ENCODE measurements at places on chromosomes 4 and X. TPM values are rescaled to one million over a fixed set of nuclear protein-coding genes. Genes with fewer than 3 reads are reported as not detected.
A peak's percentile ranks its signal among the peaks of the same experiment; 100 is the strongest.

DNA sequence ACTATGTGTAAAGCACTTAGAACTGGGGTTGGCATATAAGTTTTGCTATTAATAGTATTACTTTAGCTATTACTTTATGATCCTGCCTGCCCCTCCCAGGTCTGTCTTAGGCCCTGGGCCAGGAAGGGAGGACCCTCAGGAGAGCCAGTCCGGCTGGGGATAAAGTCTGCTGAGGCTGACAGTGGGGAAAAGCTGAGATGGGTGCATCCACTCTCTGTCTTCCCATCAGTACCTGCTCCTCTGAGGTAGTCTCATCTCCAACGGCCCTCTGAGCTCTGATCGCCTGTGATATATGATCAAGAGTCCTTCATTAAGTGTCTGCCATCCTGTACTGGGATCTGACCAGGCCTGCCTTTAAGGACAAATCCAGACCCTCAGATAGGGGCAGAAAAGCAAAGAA lies 156.5 kb upstream of the PJA1 start:
- H3K27me3 ChIP-seq, result no peaks in the 10 kb centered on the region
- no peaks in the 10 kb centered on the region for H3K36me3 ChIP-seq
- no peak overlapping the region for H3K4me3 ChIP-seq
- no peaks in the 10 kb centered on the region for H3K4me1 ChIP-seq

GRCh38 chrX:97740044-97740443 lies 856.3 kb downstream of the RPA4 start:
- no peak overlapping the region for H3K27ac ChIP-seq
- H3K4me3 ChIP-seq, result no peak overlapping the region
- H3K27me3 ChIP-seq, result no peaks in the 10 kb centered on the region
- no peaks in the 10 kb centered on the region for H3K4me1 ChIP-seq
- no peaks in the 10 kb centered on the region for H3K36me3 ChIP-seq

DNA sequence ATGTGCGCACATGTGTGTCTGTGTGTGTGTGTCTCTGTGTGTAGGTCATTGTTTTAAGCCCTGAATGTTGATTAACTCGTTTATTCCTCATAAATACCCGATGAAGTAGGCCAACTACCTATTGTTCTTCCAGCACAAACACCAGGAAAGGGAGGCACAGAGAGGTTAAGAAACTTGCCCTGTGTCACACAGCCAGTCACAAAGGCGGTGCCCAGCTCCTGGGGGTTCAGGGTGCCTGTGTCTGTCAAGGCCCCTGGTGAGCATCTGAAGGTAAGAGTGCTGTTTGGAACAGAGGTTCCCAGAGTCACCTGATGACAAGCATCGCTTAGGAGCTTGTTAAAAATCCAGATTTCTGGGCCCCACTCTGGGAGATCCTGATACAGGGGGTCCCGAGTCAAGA lies 18.0 kb upstream of the SH3TC1 start:
- DNase-seq, result no peak
- H3K4me1 ChIP-seq, result no peaks in the 10 kb centered on the region
- H3K27me3 ChIP-seq, result no peaks in the 10 kb centered on the region
- no peak overlapping the region for H3K27ac ChIP-seq
- no peak overlapping the region for H3K4me3 ChIP-seq

DNA sequence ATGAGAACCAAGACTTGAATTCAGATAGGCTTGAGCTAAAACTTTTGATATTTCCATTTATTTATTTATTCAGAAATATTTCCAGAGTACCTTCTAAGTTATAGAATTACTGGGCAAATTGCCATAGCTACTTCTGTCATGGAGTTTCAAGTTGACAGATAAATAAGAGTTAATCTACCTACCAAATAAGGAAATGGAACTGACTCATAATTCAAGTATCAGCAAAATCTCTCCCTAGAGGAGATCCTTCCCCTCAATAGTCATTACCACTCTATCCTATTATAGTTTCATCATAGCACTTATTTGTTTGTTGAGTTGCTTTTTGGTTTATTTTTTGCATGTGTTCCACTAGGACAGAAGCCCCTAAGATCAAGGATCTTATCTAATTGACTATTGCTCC lies 48.8 kb upstream of the CCSER1 start:
- DNase-seq, result no peak
- H3K4me3 ChIP-seq, result no peak overlapping the region
- no peaks in the 10 kb centered on the region for H3K36me3 ChIP-seq
- H3K27me3 ChIP-seq, result no peaks in the 10 kb centered on the region
- no peaks in the 10 kb centered on the region for H3K4me1 ChIP-seq

- no peak for DNase-seq
- H3K36me3 ChIP-seq, result no peaks in the 10 kb centered on the region
- H3K4me1 ChIP-seq, result no peaks in the 10 kb centered on the region
- H3K27ac ChIP-seq, result no peak overlapping the region
- H3K27me3 ChIP-seq, result no peaks in the 10 kb centered on the region
- no peak overlapping the region for H3K4me3 ChIP-seq
Measured at GRCh38 chr4:107857741-107858140, 33.0 kb downstream of the SGMS2 start.

MFAP3L gene
- total RNA-seq, result 2.0 TPM

DNA sequence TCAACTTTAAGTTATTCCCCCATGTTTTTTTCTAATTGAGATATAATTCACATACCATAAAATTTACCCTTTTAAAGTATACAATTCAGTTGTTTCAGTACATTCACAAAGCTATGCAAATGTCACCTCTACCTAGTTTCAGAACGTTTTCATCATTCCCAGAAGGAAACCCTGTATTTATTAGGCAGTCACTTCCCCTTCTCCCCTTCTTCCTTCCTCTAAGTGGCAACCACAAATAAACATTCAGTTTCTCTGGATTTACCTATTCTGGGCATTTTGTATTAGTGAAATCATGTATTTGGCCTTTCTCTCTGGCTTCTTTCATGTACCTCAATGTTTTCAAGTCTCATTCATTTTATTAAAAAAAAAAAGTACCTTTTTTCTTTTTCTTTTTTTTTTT lies 101.9 kb downstream of the TET2 start:
- no peak overlapping the region for H3K4me3 ChIP-seq
- no peak overlapping the region for H3K27ac ChIP-seq
- no peaks in the 10 kb centered on the region for H3K27me3 ChIP-seq
- no peaks in the 10 kb centered on the region for H3K36me3 ChIP-seq

- no peaks in the 10 kb centered on the region for H3K4me1 ChIP-seq
- H3K27ac ChIP-seq, result no peak overlapping the region
- DNase-seq, result no peak
- H3K27me3 ChIP-seq, result no peaks in the 10 kb centered on the region
Measured at GRCh38 chr4:165682611-165683010, 190.4 kb upstream of the TLL1 start.

CXCL11 gene
- 2.2 TPM for total RNA-seq

TMEM175 gene
- 14.0 TPM for total RNA-seq

GRCh38 chrX:13547671-13548070 lies 21.7 kb upstream of the EGFL6 start:
- DNase-seq, result no peak
- no peaks in the 10 kb centered on the region for H3K4me1 ChIP-seq
- no peaks in the 10 kb centered on the region for H3K36me3 ChIP-seq
- no peaks in the 10 kb centered on the region for H3K27me3 ChIP-seq
- H3K27ac ChIP-seq, result no peak overlapping the region
- no peak overlapping the region for H3K4me3 ChIP-seq

GRCh38 chr4:105807496-105807895 lies 87.8 kb upstream of the NPNT start:
- H3K36me3 ChIP-seq, result no peaks in the 10 kb centered on the region
- H3K27ac ChIP-seq, result no peak overlapping the region
- no peak for DNase-seq
- no peaks in the 10 kb centered on the region for H3K27me3 ChIP-seq
- no peak overlapping the region for H3K4me3 ChIP-seq

DNA sequence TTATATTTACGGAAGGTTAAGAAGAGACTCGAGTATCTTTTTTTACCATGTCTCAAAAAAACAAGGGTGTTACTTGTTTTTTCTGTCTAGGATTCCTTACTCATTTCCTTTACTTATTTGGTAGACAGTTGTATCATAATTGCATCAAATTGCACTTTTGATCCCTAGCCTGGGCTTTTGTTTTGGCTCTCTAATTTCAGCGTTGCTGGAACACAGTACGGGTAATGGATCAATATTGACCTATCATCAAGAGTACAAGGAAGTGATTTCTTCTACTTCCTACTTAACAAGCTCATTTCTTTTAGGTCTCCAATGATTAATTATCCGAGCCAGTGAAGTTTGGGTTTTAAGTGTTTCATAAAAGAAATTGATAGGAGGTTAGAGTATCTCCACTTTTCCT lies 16.8 kb downstream of the AIMP1 start:
- H3K27me3 ChIP-seq, result no peaks in the 10 kb centered on the region
- H3K4me3 ChIP-seq, result no peak overlapping the region
- H3K36me3 ChIP-seq, result peaks cover 7% of the 10 kb centered on the region
- no peak for DNase-seq
- H3K4me1 ChIP-seq, result no peaks in the 10 kb centered on the region

- no peaks in the 10 kb centered on the region for H3K27me3 ChIP-seq
- no peaks in the 10 kb centered on the region for H3K4me1 ChIP-seq
- no peaks in the 10 kb centered on the region for H3K36me3 ChIP-seq
- no peak overlapping the region for H3K4me3 ChIP-seq
Measured at GRCh38 chr4:170110285-170110672, 20.5 kb upstream of the AADAT start.

- no peak overlapping the region for H3K4me3 ChIP-seq
- no peaks in the 10 kb centered on the region for H3K27me3 ChIP-seq
Measured at GRCh38 chrX:119682019-119682989, 10.7 kb downstream of the SEPTIN6 start.

WDR13 gene
- 107 TPM for total RNA-seq

PGRMC2 gene
- total RNA-seq, result 40.6 TPM

CFAP47 gene
- total RNA-seq, result not detected

DNA sequence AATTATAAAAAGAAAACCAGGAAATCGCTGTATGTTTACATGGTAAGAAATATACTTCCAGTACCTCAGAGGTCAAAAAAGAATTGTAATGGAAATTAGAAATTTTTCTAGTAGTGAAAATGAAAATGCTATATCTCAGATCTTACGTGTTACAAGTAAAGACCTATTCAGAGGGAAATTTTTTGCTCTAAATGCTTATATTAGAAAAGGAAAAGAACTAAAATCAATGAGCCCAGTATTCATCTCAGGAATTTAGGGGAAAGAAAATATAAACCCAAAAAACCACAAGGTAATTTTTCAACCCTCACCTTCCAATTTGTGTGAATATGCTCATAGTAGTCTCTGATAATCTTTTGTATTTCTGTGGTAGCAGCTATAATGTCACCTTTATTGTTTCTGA lies 145.6 kb downstream of the RAP1GDS1 start:
- DNase-seq, result no peak
- no peaks in the 10 kb centered on the region for H3K4me1 ChIP-seq
- no peak overlapping the region for H3K27ac ChIP-seq
- no peaks in the 10 kb centered on the region for H3K27me3 ChIP-seq

- no peaks in the 10 kb centered on the region for H3K4me1 ChIP-seq
- no peaks in the 10 kb centered on the region for H3K36me3 ChIP-seq
- H3K27me3 ChIP-seq, result no peaks in the 10 kb centered on the region
- peak overlapping the region; percentile 55 for H3K27ac ChIP-seq
- H3K4me3 ChIP-seq, result no peak overlapping the region
Measured at GRCh38 chrX:2320580-2321327, 180.0 kb downstream of the DHRSX start.

Data from pancreas (tissue), 10 donors.